ENCODE measurements at places on chromosomes 3 and 15. TPM values are rescaled to one million over a fixed set of nuclear protein-coding genes. Genes with fewer than 3 reads are reported as not detected.

The LINGO1 gene
- polyA plus RNA-seq = not detected

DNA sequence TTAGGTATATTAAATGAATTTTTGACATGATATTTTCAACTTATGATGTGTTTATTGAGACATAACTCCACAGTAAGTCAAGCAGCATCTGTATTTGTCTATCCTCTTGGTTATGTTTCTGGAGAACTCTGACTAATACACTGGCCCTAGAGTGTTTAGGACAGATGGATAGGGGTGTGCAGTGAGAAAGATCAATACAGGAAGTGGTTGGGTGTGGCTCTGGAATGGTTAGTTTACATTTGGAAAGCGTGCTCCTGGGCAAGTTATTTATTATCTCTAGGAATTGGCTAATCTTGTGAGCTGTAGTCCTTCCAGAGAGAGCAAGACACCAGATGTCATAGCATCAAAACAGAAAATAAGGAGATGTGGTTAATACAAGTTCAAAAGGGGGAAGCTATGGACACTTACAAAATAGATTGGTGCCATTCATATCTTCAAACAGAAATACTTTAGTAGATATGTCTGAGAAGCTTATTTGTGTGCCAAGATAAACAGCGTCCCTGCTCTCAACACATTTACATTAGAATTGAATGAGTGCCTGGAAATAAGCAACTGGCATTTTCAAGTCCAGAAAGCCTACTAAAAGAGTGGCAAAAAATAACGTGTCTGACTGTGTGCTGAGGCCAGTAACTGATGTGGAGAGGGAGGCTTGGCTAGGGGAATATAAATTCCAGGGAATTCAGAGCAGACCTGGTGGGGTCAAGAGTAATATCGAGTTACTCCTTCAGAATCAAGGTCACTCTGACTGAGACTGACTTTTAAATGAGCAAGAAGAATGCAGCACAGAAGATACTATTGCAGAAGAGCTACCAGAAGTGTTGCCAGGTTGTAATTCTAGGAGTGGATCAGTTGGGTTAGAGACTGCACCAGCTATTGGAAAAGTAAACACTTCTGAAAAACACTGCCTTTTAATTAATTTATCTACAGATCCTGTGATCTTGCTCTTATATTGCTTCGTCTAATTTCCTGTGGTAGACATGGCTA, 33.4 kb upstream of the PLAAT1 start:
- no peak for DNase-seq

GRCh38 chr15:83285979-83286553, 1.6 kb upstream of the BNC1 start:
- no peak for DNase-seq

The CD86 gene
- not detected for polyA plus RNA-seq

The DNAH1 gene
- 1.0 TPM for polyA plus RNA-seq

The PP2D1 gene
- 0.46 TPM for polyA plus RNA-seq

GRCh38 chr3:159540882-159541495, 447.6 kb upstream of the IL12A start:
- no peak for DNase-seq

Data from CD8-positive, alpha-beta memory T cell (primary cell).